ENCODE measurements at places on chromosomes 5 and 9.

DNA sequence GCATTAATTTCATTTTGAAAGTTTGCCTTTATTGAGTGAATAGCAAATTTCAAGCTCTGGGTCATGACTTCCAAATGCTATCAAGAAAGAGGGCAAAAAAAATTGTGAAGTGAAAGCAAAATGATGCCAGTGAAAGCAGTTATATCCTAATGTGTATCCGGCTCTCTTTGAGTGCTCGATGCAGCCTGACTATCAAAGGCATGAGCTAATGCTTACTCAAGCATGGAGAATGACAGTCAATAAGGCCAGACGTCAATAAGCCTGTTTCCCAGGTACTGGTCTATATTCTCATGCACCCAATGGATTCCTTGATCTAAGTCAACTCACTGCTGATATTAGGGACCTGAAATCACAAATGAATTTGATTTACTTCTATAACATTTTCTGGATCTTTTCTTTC, 435.5 kb downstream of the CAAP1 start:
- no peak for DNase-seq

DNA sequence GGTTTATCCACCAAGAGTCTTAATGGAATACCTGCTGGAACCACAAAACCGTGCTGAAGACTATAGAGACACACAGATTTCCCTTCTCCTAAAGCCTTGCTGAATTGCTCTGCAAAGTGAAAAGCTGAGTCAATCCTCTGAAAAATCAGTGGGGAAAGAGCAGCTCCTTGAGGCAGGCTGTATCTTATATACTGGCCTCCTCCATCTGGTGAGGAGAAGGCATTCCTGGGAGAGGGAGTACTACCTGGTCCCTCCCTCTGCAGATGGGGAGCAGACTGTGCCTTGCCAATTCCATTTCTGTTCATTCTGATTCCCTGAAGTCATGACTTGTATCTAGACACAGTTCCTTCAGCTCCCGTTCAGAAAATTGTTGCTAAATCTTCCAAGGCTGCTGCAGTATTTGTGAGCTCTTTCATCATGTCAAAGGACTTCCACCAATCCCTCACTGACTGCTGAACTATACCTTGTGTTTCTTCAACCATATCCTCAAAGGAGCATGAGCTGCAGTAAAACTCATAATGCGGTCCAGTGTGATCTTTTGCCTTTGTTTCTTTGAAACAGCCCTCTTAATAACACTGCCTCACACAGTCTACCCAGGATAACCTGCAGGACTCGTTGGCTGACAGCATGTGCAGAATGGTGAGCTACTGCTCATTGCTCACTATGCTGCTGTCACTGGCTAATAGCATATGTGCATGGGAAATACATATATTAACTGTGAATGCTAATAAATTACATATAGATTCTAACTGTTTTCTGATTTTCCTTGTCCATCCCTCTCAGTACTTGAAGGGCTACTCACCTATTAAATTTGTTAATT, 84.5 kb downstream of the FOXD1 start:
- DNase-seq: no peak

DNA sequence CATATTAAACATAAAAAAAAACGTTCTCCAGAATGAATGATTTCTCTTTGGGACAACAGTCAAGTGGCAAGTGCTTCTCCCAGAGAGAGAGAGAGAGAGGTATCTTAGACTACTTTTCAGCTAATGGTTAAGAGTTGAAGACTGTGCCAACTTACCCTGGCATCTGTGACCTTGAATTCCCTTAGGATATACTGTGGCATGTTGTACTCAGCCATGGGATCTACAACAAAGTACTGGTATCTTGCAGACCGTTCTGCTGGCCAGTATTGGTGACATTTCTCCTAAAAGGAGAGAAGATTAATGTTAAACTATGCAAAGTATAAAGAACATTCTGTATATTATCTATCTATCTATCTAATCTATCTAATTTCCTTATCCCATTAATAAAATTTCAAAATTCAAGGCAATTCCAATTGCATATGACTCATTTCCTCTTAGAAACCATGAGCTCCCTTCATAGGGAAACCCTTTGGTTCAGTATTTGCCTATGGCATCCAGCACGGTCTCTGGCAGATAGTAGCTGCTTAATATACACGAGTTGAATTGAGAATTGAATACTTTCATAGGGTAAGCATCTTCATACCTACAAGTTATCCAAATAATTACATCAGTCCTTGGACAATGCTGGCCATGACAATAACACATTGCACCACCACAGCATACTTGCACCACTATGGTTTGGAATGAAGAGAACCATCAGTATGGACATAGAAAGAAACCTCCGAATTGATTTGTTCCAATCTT, 539.4 kb upstream of the DMAC1 start:
- no peak for DNase-seq

- DNase-seq: no peak
These were observed 72.2 kb downstream of the CERT1 start for GRCh38 chr5:75439276-75439675.

- DNase-seq: peak; percentile 7
These were observed 11.2 kb upstream of the CFAP95 start for GRCh38 chr9:69809304-69809863.

DNA sequence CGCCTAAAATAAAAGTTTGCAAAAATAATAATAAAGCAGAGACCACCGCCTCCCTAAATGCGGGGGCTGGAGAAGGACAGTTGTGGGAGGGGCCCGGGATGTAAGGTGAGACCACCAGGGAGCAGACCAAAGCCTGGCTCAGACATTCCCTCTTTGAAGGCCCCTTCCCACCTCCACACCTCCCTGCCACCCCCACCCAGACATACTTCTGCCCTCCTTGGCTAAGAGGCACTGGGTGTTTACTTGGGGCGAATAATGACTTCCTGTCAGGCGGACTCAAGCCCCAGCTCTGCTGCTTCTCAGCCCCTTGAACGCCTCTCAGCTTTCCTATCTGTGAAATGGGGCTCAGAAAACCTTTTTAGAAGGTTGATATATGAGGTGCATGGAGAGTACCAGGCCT, 58.8 kb upstream of the GGTA1 start:
- no peak for DNase-seq

Measured in effector CD8-positive, alpha-beta T cell (primary cell).